ENCODE measurements at places on chromosomes 6 and 20.

DNA sequence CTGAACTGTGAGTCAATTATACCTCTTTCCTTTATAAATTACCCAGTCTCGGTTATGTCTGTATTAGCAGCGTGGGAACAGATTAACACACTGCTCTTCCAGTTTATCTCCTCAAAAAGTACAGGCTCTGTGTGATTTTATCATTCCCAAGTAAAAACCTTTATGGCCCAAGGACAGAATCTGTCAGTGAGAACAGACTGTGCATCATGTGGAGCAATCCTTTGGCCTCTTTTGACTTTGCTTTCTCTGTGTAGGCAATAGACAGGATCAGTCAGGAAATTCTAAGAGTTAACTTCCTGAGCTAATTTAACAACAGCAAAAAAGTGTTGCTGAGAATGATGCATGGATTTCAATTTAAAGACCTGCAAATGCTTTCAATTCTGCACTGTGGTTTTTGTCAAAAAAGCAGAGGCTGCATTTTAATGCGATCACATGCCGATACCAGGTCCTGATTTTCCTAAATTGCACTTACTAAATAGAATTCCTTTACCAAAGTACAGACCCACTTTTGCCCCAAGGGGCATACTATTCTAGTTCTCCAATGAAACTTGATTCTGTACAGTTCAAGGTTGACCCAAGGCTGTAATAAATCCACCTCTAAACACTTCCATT, 246.7 kb upstream of the MARCKS start:
- no peaks in the 10 kb centered on the region for H3K4me1 ChIP-seq
- DNase-seq: no peak
- no peak overlapping the region for H3K27ac ChIP-seq
- H3K36me3 ChIP-seq: no peaks in the 10 kb centered on the region

DNA sequence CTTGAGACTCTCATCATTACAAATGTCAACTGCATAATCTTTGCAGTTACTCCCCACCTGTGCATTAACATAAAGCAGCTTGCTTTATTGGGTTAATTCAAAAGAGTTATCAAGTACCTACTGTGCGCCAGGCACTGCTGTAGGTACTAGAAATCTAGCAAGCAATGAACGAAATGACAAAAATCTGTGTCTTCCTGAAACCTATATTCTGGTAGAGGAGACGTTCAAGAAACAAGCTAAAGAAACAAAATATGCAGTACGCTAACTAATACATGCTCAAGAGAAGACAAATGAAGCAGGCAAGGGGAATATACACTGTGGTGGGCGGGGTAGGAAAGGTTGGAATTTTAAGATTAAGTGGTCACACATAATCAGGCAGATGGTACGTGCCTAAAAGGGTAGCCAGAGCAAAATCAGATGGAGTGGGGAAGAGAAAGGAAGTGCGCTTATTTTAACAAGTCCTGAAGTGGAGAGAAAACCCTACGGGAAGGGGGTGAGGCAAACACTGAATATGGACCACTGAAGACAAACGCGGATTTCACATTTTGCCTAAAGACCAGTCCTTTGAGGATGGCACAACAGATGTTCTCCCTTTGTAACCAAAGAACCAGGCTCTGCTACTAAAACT, 1.2 kb downstream of the ELOVL2 start:
- H3K4me1 ChIP-seq: no peaks in the 10 kb centered on the region
- peak overlapping the region; percentile 54 for H3K4me3 ChIP-seq

DNA sequence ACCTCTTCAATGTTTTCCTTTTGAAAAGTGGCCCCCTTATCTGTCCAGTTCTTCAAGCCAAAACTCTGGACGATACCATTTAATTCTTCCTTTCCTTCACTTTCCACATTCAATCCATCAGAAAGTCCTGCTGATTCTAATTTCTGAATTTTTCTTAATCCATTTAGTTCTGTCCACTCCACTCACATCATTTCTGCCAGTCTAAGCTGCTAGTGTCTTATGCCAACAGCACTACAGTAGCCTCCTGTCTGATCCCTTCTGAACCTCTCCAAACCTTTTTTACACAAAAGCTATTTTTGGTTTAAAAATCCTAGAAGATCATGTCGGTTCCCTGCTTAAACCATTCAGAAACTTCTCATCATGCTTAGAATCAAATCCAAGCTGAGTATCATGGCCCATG, 24.5 kb upstream of the SNAP25 start:
- DNase-seq: no peak
- no peaks in the 10 kb centered on the region for H3K36me3 ChIP-seq
- H3K4me1 ChIP-seq: no peaks in the 10 kb centered on the region
- no peaks in the 10 kb centered on the region for H3K27me3 ChIP-seq

GRCh38 chr6:121925534-121926255, 473.8 kb upstream of the HSF2 start:
- no peaks in the 10 kb centered on the region for H3K36me3 ChIP-seq
- peaks cover 3% of the 10 kb centered on the region for H3K4me1 ChIP-seq
- no peaks in the 10 kb centered on the region for H3K27me3 ChIP-seq
- DNase-seq: no peak
- H3K27ac ChIP-seq: no peak overlapping the region

DNA sequence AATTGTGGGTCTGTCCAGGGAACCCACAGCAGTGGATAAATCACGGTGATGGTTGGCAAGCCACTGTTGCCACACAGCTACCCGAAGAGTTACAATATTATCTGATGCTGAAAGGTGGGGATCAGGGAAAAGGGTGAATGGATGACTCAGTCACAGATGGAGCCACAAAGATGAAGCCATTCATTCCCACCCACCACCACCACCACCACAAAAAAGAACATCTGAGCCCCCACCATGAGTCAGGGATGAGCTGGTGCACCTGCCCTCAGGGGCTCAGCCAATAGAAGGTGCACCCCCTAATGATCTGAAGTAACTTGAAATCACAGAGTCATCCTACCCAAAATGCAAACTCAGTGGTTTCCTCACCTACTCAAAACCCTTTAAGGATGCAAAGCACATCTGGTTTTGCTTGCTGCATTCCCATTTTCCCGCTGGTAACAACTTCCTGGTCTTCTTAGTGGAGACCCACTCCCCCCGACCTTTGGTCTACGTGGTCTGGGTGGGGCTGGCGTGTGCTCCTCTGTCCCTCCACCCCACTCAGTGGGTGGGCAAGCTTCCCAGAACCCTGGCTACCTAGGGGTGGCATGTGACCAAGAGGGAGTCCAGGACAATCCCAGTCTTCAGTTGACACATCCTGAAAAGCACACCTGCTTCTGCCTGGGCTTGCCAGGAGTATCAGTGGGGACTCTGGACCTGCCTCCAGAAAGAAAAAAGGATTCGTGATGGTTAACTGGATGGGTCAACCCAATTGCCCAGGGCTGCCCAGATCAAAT, 125.5 kb downstream of the ANKRD60 start:
- no peaks in the 10 kb centered on the region for H3K27me3 ChIP-seq
- H3K4me3 ChIP-seq: no peak overlapping the region
- no peaks in the 10 kb centered on the region for H3K4me1 ChIP-seq

GRCh38 chr6:24229696-24230405, 103.8 kb downstream of the NRSN1 start:
- no peaks in the 10 kb centered on the region for H3K4me1 ChIP-seq
- H3K27me3 ChIP-seq: no peaks in the 10 kb centered on the region
- no peak overlapping the region for H3K27ac ChIP-seq

DNA sequence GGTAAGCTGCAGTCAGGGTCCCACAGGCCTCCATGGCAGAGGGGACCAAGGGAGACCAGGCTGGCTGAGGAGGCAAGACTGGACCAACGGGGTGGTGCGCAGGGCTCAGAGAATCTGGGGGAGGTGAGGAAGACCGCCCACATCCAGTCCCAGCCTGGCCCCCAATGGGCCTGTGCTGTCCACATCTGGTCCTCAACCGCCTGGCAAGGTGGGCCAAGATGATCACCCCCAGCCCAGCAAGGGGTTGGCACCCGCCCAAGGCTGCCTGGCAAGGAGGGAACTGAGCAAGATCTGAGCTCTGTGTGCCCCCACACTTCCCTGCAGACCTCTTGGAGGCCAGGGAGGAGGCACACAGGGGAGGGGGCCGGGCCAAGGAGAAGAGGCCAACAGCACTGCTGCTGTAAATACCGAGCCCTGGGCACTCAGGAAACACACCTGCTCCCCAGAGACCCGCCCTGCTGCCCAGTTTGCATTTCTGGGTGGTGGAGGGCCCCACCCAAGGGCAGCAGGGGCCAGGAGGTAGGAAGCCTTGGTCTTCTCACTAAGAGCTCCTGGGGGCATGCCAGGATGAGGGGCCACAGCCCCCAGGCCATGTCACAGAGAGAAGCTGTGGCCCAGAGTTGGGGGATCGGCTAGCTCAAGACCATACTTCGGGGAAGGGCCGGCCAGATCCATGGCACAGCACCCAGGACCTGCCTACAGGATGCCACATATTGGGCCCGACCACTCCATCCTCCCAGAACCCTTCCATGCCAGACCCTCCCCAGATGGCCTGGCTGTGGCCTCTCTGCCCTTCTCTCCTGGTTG, 109.6 kb downstream of the ASXL1 start:
- no peaks in the 10 kb centered on the region for H3K4me1 ChIP-seq
- H3K36me3 ChIP-seq: no peaks in the 10 kb centered on the region
- H3K27ac ChIP-seq: no peak overlapping the region
- no peak overlapping the region for H3K4me3 ChIP-seq

All from H1 (cell line).